Mucosa of descending colon (tissue), 3 donors: ENCODE measurements at places on chromosomes 16 and 17.

- no peak for DNase-seq
Measured at GRCh38 chr16:12557786-12558185, 245.9 kb downstream of the CPPED1 start.

DNA sequence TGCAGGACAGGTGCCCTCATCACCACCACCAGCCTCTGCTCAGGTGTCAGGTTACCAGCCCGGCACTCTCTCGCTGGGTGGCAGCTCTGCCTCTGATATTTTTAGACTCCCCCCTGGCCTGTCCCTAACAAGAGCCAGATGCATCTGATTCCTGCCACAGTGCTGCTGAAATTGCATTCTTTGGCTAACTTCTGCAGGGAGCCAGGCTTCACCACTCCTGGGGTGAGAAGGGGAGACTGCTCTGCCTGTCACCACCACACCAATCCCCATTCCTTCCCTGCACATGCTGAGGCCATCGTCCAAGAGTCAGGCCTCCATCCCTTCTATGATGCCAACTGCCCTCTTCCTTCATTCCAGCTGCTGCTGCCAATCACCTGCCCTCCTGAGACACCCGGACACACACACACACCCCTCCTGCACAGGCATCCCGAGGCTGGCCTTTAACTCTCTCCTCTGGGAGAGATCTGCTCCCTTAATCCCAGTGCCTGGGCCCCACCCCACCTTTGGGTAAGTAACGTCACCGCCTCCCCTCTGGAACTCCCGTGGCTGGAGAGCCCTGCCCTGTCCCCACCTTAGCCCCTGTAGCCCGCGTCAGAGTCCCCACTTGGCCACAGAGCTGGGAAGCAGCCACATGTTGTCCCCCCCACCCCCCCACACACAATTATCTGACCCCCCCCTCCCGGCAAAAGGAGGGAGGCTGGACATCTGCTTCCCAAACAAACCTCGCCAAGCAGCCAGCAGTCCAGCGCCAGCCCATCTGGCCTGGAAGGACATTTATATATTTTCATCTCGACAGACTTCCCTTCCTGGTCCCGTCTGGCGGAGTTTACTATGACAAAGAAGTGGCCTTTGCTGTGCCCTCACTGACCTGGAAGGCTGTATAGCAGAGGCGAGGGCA lies 2.8 kb downstream of the EMP2 start:
- peak; percentile 62 for DNase-seq

GRCh38 chr16:68481636-68482035 lies 33.3 kb upstream of the SMPD3 start:
- no peak for DNase-seq

GRCh38 chr17:17445925-17446665 lies 30.7 kb upstream of the MED9 start:
- peak; percentile 35 for DNase-seq

- peak; percentile 89 for DNase-seq
Measured at GRCh38 chr17:78133971-78134898, 3.7 kb downstream of the TMC8 start.

GRCh38 chr17:42562388-42563142 lies 617 bp downstream of the COASY start:
- no peak for DNase-seq

GRCh38 chr17:21463779-21464407 lies 87.7 kb downstream of the KCNJ12 start:
- no peak for DNase-seq

DNA sequence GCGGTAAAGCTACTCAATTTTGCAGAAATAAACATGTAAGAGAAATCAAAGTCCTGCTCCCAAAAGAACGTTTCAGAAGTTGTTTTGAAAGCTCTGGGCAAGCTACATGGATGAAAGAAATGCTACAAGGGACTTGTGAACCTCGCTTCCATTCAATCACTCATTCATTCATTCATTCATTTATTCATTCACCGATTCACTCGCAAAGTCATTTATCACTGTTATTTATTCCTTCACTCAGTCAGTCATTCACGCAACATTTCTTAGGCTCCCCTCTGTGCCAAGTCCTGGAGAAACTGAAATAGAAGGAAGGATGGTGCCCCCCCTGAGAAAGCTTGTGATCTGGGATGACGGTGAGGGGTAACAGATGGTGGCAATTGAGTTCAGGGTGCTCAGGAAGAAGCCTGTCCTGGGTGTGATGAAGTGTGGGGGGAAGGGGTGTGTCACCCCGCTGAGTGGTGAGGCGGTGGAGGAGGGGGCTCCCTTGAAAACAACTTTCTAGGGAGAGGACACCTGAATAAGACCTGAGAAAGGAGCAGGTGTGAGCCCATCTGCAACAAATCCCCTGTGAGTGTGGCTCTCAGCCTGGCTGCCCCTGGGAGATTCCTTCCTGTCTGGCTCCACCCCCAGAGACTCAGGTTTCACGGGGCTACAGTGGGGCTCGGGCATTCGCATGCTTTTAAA lies 36.3 kb upstream of the PRSS54 start:
- no peak for DNase-seq

DNA sequence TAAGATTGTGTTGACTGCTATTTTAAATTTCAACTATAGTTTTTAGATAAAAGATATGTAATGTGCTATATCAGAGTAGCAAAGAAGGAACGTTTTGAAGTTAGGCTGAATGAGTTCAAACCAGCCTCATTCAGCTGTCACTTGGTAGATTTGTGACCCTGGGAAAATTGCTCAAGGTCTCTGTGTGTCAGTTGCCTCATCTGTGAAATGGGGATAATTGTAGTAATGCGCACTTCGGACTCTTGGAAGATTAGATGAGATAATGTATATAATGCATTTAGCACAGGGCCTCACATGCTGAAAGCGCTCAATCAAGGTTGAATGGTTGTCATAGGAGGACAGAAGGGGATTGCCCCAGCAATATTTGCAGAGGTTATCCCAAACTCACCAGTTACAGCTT lies 4.7 kb downstream of the BMERB1 start:
- DNase-seq: no peak

GRCh38 chr16:52465711-52466267 lies 81.2 kb downstream of the TOX3 start:
- DNase-seq: no peak

- no peak for DNase-seq
Measured at GRCh38 chr16:46882940-46883307, 1.2 kb upstream of the GPT2 start.

DNA sequence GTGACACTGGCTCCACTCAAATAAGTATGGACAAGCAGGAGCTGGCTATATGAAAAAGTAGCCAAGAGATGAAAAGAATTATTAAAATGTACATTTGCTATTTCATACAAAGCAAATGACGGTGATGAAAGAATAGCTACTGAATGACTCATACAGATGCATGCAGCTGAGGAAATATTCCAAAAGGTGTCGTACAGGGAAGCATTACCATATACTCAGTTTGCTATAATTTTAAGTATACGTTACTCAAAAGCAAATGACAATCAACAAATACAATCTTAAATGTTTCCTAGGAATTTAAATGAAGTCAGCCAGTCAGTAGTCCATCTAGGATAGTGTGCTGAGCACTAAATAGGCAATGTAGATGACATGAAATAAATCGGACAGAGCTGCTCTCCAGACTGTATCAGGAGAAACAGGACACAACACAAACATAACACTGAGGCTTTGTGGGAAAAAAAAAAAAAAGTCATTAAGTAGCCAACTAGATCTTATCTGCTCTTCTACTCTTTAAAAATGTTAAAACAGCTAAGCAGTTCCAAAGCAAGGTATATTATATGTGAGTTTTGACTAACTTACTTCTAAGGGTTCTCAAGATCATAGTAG lies 65.0 kb downstream of the NCOR1 start:
- no peak for DNase-seq

GRCh38 chr16:27492588-27492979 lies 57.1 kb downstream of the GTF3C1 start:
- DNase-seq: no peak

GRCh38 chr17:733743-734142 lies 1.3 kb downstream of the TLCD3A start:
- DNase-seq: no peak

DNA sequence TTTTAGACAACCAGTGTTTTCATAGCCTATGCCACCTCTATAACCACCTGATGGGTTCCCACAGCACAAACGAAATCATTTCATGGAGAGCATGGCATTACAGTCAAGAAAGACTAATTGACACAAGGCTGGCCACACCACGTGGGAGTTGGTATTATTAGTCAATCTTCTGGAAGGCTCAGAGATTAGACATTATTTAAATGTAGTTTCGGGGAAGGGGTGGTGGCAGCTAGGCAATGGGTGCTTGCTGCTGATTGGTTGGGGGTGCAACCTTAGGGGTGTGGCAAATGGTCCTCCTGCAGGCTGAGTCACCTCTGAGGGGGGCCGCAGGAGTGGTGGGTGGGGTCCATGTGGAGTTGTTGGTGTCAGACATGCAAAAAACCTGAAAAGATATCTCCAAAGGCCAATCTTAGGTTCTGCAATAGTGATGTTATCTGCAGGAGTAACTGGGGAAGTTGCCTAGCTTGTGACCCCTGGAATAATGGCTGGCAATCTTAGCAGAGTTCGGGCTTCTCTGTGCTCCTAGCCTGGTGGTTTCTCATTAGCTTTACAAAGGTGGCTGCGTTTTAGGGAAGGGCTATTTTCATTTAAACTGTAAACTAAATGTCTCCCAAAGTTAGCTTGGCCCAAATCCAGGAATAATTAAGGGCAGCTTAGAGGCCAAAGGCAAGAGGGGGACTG lies 4.6 kb downstream of the TEN1 start:
- no peak for DNase-seq

GRCh38 chr16:2897110-2897509 lies 14.1 kb downstream of the FLYWCH2 start:
- no peak for DNase-seq

- peak; percentile 39 for DNase-seq
Measured at GRCh38 chr17:40065769-40066510, 3.2 kb downstream of the THRA start.

DNA sequence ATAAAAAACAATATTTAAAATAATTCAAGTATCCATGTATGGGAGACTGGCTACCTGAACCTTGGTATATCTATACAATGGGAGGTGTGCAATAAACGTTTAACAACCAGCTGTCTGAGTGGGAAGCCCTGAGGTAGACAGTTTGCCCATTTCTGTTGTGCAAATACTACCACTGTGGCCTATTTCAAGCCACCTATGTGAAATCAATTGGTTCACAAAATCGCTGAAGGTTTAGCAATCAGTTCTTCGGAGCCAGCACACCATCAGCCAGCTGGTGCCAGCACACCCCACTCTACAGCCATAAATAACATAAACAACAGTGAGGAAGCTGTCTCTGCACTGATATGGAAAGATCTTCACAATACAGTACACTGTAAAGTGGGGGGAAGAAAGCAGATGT lies 46.7 kb upstream of the KDM8 start:
- no peak for DNase-seq

- no peak for DNase-seq
Measured at GRCh38 chr17:39335704-39336223, 65.7 kb downstream of the FBXL20 start.
